ENCODE measurements at places on chromosomes 2 and 18. TPM values are rescaled to one million over a fixed set of nuclear protein-coding genes. Genes with fewer than 3 reads are reported as not detected.

The POTEC gene
- not detected for total RNA-seq

The SNED1 gene
- 38.4 TPM for total RNA-seq

GRCh38 chr2:30643674-30644073, 163.6 kb downstream of the CAPN13 start:
- no peak for DNase-seq
- peaks cover 12% of the 10 kb centered on the region for H3K36me3 ChIP-seq
- no peaks in the 10 kb centered on the region for H3K4me1 ChIP-seq
- H3K27me3 ChIP-seq, result no peaks in the 10 kb centered on the region

DNA sequence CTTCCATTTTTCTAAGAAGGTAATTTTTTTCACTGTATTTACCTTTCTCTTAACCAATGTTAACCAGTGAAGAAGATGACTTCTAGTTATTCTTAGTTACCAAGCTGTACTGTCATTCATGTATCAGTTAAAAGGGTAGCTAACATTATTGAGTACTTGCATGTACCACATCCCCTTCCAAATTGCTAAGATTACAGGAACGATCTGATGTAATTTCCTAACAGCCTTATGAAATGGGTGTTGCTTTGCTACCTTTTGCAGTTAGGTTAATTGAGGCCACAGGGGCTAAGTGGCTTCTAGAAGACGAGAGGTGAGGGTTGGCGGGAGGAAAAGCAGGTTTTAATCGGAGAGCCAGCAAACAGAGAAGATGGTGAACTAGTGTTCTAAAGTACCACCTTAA, 1.8 kb upstream of the SULT6B1 start:
- no peak overlapping the region for H3K27ac ChIP-seq
- no peak overlapping the region for H3K4me3 ChIP-seq

DNA sequence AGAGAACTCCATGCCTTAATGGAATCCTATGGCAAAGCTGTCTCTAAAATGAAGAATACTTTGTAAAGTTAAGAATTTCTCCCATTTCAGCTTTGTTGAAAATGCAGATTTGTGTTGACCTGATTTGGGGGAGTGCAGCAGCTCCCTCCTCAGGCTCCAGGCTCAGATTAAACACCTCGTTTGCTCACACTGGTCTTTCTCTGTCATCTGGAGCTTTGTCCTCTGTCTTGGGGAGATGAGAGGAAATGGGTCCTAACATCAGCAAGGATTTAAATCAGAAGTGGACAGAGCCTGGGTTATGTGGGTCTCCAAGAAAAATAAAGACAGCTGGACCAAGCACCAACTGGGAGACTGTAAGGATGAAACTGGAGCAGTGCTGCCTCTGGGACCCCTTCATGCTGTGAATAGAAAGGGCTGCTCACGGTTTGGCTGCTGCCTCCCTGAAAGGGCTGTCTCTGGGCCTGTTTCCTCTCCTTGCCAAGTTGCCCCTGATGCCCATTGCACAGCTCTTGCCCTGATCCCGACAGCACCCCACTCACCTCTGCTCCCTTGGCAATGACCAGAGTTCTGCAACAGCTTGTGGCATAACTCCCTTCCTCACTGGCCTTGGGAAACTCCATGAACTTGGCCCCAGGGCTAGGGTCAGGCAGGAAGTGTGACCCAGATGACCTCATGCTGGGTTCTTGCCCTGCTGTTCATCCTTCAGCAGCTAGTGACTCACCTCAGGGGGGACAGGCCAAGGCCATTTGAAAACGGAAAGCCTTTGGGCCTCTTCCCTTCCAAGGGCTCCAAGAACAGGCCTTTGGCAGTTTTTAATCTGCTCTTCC, 197.2 kb downstream of the CYP26B1 start:
- no peaks in the 10 kb centered on the region for H3K27me3 ChIP-seq
- H3K36me3 ChIP-seq, result no peaks in the 10 kb centered on the region
- no peaks in the 10 kb centered on the region for H3K4me1 ChIP-seq
- no peak overlapping the region for H3K4me3 ChIP-seq
- peak; percentile 41 for DNase-seq
- H3K27ac ChIP-seq, result no peak overlapping the region

Data from upper lobe of right lung (tissue), 1 donor.